ENCODE measurements at places on chromosomes 12 and 14. TPM values are rescaled to one million over a fixed set of nuclear protein-coding genes. Genes with fewer than 3 reads are reported as not detected.

CYP46A1 gene
- 14.2 TPM for total RNA-seq

PELI2 gene
- total RNA-seq = 3.0 TPM

CD69 gene
- total RNA-seq = not detected

MAP1LC3B2 gene
- total RNA-seq = 2.3 TPM

OASL gene
- not detected for total RNA-seq

CCDC197 gene
- total RNA-seq = not detected

KRT82 gene
- not detected for total RNA-seq

TMPRSS12 gene
- total RNA-seq = not detected

FOXN4 gene
- total RNA-seq = 0.42 TPM

RDH12 gene
- total RNA-seq = 0.48 TPM

MTA1 gene
- total RNA-seq = 136 TPM

SERPINA1 gene
- total RNA-seq = not detected

APOF gene
- total RNA-seq = not detected

SERPINA12 gene
- not detected for total RNA-seq

HOXC6 gene
- total RNA-seq = not detected

- DNase-seq = no peak
Measured at GRCh38 chr14:42437809-42438208, 831.1 kb downstream of the LRFN5 start.

DNA sequence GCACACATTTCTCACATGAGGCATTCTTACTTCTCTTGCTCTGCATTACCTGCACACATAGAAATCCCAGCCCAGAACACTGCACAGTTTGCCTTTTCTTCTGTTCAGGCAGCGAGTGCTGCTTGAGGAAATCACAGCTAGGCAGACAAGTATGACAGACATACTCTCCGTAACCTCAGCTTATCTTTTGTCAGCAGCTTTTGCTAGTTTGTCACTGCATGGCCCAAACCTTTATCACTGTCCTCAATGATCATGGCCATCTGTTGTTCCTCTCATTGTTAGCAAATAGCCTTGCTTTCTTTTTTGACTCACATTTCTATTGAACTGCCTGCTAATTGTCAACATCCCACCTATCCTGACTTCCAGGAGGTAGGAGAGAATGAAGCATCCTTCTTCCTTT lies 5.3 kb downstream of the ZNF10 start:
- no peak for DNase-seq

- DNase-seq = no peak
Measured at GRCh38 chr14:94005324-94006073, 8.4 kb downstream of the CCDC197 start.

GRCh38 chr14:33545696-33546095 lies 405.2 kb downstream of the EGLN3 start:
- no peak for DNase-seq

DNA sequence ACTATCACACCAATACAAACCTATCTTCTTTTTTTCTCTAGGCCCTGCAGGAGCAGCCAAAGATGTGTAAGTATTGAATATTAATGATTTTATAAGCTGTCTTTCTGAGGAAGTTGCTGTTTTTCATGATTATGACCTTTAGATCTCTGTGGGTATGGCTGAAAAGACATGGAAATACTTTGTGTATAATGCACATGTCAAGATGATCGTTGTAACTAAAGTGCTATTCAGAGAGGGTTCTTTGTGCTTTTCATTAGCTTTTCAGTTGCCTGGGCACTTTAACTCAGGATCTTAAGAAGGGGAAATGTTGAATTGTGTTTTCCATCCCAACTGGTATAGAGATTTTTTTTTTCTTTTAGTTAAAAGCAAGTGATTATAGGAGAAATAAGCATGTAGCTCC lies 18.1 kb downstream of the C12orf75 start:
- no peak for DNase-seq

GRCh38 chr14:58597041-58597440 lies 40.7 kb upstream of the DACT1 start:
- no peak for DNase-seq

GRCh38 chr14:32472512-32473463 lies 143.7 kb downstream of the AKAP6 start:
- DNase-seq = peak; percentile 77

- DNase-seq = no peak
Measured at GRCh38 chr12:54258201-54258681, 21.7 kb downstream of the CBX5 start.

DNA sequence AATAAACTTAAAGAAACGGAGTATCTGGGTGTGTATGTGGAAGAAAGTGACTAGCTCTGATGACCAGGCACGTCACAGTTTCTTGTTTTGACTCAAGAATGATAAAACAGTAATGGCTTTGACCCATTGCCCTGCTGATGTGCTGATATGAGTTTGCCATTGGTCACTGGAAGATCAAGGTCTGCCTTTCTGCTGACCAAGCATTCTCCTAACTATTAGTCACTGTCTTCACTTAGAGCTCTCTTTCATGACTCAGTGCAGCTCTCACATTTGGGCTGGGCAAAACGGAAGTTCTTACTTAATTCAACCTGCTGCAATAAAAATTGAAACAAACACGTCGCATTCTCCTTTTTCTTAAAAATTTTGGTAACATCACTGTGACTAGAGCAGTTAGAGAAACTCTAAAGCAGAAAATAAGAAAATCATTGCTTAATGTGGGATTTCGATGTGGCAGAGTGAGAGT lies 366.7 kb downstream of the BTG1 start:
- peak; percentile 84 for DNase-seq

DNA sequence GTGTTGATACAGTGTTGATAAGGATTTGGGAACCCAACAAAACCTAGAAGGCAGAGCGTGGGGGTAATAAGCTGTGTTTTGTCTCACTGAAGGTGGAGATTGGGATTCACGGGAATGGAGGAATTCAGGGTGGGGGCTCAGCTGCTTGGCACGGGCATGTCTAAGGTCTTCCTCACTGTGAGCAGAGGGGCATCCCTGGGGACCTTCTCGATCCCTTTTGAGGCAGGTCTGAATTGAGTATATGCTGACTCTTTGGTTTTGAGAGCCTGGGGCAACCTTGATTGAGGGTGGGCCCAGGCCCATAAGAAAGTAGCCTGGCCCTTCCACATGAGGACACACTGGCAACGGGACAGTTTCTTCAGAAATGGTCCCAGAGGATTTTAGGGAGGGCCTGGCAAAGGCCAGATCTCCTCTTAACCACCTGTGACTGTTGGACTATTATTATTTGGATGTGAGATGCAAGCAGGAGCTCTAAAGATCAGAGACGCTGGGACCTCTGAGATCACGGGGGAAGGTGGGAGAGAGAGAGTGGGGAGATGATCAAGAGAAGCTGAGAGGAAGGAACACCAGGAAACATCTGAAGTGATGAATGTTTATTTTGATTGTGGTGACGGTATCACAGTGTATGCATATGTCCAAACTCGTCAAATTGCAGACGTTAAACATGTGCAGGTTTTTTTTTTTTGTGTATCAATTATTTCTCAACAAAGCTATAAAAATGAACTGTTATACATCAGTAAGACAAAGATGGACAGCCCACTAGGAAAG lies 48.4 kb downstream of the SMIM41 start:
- no peak for DNase-seq

- no peak for DNase-seq
Measured at GRCh38 chr12:51401900-51402299, 10.7 kb upstream of the GALNT6 start.

DNA sequence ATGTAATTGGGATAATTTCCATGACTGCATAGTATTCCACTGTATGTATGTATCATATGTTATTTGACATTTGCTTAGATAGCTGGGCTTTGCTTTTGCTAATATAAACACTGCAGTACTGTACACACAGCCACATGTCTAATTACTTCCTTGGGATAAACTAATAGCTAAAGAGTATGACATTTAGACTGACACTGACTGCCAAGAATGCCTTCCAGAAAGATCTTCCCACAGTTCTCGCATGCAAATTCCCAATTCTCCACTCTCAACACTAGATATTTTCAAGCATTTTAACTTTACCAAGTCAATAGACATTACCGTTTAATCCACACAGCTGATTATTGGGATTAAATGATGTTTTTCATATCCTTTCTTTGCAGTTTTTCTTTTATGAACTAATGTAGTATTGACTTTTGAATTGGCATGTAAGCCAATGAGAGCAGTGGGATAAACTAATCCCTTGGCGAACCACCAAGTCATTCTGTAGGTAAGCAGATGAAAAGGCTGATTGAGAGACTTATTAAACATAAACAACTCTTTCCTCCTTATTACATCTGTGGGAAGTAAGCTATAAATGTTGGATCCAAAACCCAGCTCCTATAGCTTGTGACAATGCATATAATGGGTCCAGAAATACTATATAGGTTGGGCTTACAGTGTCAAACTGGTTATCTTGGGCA lies 55.5 kb downstream of the STON2 start:
- DNase-seq = no peak

DNA sequence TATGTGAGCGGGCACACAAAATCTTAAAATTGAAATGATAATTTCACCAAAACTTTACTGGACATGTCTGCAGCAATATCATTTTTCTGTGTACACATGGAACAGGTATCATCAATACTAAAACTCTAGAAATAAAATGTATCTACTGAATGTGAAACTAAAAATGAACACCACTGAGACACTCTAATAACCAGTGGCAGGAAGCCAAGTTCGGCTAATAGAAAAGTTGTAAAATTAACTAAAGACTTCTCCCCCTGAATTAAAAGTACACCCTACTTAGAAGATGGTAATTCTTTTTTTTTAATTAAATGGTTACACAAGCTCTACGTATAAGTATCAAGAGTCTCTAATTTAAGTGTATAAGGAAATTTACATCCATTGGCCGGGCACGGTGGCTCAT lies 227.2 kb downstream of the MED13L start:
- DNase-seq = no peak

DNA sequence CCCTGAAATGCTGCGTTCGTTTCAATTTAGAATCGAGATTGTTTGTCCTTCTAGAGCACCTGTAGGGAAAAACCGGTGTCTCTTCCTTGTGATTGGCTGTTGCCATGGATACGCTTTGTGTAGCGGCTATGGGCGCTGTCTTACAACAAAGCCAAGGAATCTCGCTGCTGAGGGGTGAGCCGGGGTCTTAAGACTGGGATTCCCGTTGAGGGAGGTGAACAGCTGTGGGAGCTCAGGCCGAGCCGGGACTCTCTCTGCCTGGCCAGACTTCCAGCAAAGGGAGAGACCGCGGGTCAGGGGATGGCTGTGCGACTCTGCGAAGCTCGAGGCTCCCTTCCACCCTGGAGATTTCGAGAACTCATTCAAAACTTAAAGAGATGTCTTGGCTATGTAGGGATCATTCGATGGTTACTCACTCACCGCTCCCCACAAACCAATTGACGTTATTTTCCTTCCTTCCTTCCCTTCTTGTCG lies at the start of the genes LRRIQ1 and TSPAN19:
LRRIQ1 (plus strand) TSS at position 118 of the 474 bp plus-strand sequence. CDS start 1,826 bp downstream, outside the sequence.
TSPAN19 (minus strand) TSS at position 44 of the 474 bp plus-strand sequence. CDS start 6,331 bp downstream, outside the sequence.
- DNase-seq = peak; percentile 90

DNA sequence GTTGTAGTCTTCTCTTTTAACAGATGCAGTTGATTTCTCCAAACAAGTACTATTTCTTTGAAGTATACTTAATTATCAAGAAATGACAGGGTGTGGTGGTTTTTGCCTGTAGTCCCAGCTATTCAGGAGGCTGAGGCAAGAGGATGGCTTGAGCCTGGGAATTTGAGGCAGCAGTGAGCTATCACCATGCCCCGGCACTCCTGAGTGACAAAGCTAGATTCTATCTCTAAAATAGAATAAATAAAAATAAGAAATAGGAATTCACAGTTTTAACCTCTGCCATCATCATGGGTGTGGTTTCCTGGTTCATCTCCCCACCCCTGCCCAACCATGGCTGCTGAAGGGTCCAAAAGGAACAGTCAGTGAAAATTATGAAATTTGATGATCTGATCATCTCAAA lies 290.2 kb upstream of the FLRT2 start:
- DNase-seq = no peak

DNA sequence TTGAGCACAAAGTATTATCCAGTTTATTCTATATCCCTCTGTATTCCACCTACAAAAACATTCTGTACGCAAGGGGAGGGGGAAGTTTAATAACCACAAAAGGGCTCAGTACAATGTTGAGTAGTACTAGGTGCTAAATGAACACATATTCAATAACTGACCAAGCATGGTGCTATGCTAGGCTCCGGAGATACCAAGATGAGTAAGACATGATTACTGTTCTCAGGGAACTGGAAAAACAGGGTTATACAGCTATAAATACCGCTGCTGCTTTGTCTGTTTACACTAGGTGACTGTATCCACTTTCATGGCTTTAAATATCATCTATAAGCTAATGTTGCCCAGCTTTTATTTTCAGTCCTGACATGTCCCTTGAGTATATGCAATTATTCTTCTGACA lies 135.8 kb downstream of the INSM2 start:
- DNase-seq = no peak

DNA sequence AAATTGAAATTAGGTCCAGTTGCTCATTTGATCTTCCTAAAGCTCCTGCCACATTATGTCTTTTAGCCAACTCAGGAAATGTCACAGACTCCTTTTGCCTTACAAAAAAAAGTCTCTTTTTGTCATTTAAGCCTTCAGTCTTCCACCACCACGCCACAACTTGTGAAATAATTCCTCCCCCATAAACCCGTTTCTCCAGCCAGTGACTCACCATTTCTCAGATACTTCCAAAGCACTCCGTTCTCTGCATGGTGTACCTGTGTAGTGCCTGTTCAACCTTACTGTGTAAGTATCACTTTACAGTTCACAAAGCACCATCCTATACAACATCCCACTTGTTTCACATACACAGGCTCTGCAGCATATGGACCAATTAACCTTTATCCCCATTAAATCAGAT lies 139.5 kb upstream of the AEBP2 start:
- DNase-seq = peak; percentile 52

DNA sequence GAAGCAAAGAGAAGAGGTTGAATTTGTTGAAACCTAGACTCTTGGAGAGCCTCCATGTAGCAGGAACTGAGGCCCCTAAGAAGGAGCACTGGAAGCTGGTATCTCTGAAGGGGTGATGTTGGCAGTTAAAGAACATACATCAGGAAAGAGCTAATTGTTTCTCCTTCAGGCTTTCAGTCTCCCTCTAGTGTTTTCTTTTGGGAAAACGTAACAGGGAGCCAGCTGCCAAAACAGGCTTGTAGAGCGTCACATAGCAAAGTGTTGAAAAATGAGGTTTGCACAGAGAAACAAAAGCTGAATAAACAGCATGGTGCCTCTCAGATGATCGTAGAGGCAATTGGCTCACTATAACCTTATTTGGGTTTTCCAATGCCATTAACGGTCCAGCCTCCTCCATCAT lies 46.9 kb upstream of the CAND1 start:
- peak; percentile 31 for DNase-seq

DNA sequence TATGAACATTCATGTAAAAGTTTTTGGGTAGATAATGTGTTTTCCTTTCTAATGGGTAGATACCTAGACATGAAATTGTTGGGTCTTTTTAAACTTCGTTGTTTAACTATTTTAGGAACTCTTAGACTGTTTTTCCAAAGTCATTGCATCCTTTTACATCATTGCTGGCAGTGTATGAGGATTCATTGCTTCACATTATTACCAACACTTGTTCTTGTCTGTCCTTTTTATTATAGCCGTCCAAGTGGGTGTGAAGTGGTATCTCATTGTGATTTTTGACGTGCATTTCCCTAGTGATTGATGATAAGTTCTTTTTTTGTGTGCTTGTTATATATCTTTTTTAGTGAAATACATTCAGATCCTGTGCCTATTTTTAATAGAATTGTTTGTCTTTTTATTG lies 39.4 kb downstream of the USP15 start:
- DNase-seq = no peak
